ENCODE measurements at places on chromosomes 11 and 22.

DNA sequence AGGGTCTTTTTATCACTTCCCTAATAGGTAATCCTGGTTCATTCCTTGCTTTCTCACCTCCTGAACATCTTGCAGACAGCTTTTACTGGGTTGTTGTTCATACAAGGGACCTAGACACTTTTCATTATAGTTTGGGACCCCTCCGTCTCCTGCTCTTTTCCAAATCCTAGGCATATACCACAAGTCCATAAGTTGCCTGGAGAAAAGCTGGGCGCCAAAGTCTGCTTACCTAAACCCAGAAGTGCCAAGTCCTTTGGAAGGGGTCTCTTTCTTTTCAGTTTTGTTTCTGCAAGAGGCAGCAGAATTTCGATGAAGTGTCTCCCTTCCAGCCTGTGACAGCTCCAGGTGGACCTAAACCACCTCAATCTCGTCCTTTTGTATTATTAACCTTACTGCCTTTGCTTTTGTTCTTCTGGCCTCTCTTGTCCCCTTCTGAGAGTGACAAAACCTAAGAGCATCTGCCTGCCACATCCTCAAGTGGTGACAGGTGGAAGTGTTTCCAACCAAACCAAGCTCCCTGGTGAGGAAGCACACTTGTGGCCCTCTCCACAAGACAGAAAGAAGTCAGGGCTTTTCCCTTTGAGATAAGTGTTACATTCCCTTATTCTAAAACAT is 19.5 kb upstream of the P2RY6 start:
- DNase-seq: no peak

- DNase-seq: no peak
Observed at GRCh38 chr11:65609229-65609628, 4.8 kb downstream of the MAP3K11 start.

- no peak for DNase-seq
Observed at GRCh38 chr22:23227380-23227779, 47.1 kb downstream of the BCR start.

GRCh38 chr11:57085611-57086010 is 96.1 kb upstream of the LRRC55 start:
- DNase-seq: no peak

DNA sequence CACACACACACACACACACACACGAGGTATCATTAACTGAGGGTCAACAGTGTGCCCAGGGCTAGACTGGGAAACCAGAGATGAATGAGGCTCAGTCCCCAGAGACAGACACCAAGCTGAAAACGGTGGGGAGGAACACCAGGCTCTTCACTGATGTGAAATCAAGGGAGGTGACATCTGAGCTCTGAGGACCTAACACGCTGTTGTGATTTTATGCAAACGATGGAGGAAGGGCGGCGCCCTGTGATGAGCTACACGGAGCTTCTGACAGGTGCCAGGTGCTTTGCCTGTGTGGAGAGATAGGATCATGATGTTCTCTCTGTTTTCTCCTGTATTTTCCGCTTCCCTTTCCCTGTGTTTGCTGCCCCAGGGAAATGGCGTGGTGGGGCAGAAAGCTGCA is 6.5 kb upstream of the CYB5R3 start:
- DNase-seq: peak; percentile 13

All from NCI-H1092 (cell line).